C1 segment of cervical spinal cord (tissue), 14 donors: ENCODE measurements at places on chromosomes 6 and 20.

GRCh38 chr6:71229477-71229876 lies 59.1 kb upstream of the OGFRL1 start:
- DNase-seq, result no peak

DNA sequence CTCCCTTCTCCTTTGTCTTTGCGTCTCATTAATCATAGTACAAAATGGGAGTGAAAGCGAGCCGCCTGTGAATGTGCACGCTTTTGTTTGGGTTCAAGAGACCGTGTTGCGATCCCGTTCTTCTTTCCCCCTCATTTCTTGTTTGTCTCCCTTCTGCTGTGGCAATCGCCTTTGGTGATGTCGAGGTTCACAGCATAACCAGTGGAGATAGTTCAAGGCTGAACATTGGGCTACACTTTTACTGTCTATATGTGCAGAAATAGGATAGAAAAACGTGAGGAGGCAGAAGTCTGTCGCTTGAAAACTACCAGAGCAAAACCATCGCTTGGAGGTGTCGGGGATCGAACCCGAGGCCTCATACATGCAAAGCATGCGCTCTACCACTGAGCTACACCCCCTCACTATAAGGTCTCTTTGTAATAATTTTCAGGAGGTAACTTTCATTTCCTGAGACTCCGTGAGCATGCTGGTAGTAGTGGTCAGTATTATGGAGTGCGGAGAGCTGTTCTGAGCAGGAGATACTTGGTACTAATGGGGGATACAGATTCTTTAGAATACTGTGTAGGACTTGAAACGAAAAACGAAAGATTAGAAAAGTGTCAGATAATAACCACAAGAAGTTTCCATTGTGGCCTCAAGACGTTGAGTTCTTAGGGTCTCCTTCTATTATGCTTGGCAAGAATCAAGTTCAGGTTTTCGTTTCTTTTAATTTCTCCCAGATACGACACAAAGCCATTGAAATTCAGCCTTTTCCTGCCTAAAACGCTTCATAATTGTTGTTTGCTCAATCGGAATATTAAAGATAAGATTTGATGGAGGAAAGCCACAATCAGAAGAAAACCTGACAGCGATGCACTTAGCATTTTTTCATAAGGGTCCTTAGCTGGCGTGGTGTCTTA lies 106.6 kb downstream of the TRIM27 start:
- DNase-seq, result no peak

- DNase-seq, result no peak
These were observed 2.7 kb downstream of the MOCS1 start for GRCh38 chr6:39931607-39932006.

DNA sequence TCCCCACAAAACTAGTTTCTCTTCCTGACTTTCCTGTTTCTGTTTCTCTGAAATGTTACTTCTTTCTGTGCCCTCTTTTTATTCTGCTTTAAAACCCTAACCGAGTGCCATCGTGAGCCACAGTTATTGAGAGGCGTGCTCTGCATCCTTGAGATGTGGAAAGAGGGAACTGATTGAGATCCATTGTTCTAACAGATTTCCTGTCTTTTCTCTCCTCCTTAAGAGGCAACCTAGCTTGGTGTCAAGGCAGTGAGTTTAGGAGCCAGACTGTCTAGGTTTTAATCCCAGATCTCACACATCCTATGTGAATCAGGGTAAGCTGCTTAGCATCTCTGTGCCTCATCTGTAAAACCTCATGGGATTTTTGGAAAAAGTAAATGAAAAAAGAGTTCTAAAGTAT lies 57.5 kb downstream of the SNX9 start:
- no peak for DNase-seq

DNA sequence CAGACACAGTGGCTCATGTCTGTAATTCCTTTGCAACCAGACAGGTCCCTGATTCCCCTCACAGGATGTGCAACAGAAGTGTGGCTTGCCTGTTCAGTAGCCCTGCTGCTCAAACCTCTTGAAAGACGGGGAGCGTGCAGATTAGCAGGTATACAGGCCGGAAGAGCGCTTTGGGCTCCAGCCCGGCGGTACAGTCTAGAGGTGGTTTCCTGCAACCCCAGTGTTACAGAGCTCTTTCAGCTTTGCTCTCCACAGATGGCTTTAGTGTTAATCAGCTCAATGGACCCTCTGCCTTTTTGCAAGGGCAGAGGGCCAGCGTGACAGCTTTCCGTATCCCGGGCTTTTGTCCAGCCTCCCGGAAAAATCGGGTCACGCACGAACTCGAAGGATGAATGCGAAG lies 67.2 kb upstream of the TNFRSF21 start:
- no peak for DNase-seq

GRCh38 chr20:58613061-58613854 lies 37.8 kb upstream of the STX16 start:
- no peak for DNase-seq

- DNase-seq, result no peak
These were observed 11.7 kb upstream of the GOPC start for GRCh38 chr6:117613920-117614560.

DNA sequence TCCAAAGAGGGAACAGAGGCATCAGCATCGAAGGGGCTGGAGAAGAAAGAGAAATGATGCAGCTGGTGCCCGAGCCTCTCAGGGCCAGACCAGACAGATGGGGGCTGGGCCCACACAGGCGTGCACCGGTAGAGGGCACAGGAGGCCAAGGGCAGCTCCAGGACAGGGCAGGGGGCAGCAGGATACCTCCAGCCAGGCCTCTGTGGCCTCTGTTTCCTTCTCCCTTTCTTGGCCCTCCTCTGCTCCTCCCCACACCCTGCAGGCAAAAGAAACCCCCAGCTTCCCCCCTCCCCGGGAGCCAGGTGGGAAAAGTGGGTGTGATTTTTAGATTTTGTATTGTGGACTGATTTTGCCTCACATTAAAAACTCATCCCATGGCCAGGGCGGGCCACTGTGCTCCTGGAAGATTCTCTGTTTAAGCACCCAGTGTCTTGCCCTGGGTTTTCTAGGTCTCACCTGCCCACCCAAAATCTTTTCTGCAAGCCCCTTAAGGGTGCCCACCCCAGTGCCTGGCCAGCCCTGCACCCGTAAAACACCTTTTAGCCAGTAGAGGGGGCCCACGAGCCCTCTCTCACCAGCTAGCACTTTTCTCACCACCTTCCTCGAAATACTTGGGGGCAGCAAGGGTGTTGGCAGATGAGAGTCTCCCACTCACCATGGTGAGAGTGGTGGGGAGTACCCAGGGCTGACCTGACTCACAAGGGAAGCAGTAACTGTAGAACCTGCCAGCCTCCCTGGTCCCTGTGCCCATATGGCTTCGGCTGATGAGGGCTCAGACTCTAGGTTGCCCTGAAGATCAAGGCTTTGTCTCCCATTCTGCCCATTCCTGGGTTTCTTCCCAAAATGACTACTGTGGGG lies 35.7 kb upstream of the ID1 start:
- no peak for DNase-seq

DNA sequence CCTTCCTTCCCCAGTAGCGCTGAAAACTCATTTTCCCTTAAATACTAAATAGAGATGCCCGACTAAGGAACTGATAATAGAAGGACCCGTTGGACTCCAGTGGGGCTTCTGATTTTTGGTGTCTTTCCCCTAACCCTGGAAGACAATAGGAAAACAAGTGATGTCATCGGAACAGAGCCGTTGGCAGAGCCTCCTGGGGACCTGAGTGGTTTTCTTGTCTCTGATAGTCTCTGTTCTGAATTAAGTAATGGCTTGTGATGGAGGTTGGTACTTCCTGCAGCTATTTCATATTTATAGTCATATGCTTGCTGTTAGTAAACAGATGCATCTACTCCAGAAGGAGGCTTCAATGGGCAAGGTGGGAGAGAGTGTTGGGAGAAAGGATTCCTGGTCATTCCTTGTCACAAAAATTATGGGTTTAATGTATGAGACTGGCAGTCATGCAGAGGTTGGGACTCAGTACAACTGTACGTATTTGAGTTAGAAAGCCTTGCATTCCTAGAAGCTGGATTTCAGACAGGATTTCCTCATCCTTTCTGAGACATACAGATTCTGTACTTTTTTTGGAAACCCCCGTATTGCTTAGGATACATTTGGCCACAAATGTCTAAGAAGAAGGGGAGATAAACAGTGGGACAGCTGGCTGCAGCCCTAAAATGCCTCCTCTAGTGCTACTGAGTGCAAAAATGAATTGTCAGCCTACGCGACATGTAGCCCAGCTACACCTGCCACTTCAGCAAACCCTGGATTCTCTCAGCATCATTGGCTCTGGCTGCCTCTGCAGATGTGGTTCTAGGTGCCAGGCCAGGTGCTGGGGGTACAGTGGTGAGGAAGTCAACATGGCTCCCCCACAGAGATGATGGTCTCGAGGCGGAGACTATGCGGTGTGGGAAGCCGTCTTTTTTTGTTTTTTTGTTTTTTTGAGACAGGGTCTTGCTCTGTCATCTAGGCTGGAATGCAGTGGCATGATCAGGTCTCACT lies 38.1 kb downstream of the CDS2 start:
- no peak for DNase-seq

DNA sequence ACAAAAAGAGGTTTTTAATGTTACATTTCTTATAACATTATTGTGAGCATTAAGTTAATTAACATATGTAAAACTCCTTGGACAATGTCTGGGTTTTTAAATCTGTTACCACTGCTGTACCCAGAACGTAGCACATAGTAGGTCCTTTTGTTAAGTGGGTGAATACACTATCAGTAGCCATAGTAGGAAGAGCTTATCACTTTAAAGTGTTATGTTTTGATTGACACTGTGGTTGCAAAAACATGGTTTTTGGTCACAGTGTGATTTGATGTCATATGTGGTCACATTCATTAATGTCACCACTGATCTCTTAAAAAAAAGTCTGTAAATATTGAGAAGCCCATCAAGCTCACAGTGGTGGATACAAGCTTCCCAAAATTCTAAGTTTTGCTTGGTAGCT lies 160.7 kb downstream of the PLCB1 start:
- DNase-seq, result no peak

GRCh38 chr20:31578448-31579138 lies 26.5 kb upstream of the ID1 start:
- no peak for DNase-seq

- DNase-seq, result no peak
These were observed 15.6 kb downstream of the FAM83D start for GRCh38 chr20:38941726-38942389.

DNA sequence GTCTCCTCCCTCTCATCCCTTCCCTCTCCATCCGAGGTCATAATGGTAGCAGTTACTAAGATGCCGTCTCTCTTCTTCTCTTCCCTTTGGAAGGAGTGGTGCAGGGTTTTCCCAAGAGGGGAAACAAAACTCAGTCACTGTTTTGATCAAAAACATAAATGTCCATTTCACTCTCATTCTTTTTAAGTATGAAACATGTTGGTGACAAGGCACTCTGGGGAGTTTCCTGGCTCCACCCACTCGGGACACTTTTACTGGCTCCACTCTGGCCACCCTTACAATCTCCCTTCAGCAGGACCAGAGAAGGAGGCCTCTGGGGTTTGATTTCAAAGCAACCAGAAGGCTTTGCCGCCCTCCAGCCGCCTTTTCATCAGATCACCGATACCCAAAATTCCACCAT lies 57.0 kb downstream of the FGD2 start:
- no peak for DNase-seq

DNA sequence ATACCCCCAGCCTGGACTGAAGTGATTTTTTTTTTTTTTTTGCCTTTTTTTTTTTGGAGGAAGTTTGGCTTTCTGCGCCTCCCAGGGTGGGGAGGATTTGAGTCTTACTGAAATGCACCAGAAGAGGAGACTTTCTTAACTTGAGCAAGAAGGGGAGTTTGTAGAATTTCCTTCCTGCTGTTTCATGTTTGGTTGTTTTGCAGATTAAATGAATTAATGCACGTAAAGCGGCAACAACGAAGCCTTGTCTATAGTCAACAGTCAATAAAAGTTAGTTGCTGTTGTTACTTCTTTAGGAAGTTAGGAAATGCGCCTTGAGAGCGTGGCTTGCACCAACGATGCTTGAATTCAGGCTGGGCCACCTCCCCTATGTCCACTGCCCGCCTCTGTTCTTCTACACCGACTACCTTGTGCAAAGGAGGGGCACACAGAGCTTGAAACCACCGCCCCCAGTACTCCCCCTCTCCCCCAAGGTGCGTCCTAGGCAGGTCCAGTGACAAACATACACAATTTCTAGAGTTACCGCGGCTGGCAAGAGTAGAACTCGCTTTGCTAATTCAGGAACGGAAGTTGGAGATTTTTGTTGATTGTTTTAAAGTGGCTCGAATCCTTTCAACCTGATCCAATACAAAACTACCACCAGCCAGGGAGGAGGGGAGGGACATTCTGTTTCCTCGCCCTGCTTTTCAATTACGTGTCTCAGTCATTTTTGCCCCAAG lies 830 bp upstream of the CYP24A1 start:
- no peak for DNase-seq

DNA sequence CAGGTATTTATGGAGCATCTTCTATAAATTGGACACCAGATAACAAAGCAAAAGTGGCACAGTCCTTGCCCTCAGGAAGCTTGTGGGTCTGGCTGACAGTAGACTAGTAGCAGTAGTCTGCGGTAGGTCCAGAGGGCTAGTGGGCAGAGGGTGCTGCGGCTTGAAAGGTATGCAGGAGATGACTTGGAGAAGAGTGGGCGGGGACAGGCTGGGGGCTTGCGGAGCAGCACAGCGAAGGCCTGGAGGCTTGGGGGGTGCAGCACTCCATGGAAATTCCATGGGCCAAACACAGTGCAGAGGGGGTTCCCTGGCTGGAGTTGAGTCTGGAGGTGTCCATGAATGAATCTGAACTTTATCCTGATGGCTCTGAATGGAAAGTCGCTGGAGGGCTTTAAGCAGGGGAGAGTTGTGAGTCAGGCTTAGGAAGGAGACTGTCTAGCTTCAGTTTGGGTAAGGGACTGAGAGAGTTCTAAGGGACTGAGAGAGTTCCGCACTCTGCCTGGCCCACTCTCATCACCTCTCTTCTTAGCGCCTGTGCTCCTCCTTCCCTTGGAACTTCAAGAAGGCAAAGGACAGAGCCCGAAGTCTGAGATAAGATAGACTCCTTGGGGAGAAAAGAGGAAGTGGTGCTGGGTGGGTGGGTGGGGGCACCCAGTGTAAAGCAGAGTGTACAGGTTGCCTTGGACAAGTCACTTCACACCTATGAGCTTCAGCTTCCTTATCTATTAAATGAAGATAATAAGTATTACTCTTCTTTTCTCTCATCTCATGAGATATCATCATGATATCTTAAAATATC lies 8.8 kb downstream of the PKIG start:
- DNase-seq, result no peak

DNA sequence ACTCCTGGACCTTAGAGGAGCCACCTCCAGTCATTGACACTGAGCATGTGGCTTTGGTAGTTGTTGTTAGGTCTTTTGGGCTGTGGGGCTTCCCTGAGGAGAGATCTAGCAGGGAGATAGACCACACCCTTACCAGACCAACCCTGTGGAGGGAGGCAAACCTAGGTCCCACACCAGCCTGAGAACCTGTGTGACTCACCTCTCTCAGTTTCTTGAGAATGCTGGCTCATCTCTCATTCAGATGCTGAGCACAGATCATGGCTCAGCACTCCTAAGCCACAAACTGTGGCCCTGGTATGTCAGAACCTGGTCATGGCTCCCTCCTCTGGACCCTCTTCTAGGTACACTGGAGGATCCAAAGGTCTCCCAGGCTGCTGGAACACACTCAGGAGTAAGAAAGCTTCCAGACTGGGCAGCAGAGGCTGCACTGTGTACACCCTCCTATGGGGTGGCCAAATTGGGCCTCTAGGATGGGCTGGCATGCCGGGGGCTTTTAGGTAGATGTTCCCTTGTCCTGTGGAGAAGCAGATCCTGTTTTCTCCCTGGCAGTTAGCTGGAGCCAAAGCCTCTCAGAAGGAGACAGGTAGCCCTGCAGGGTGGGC lies 1294.5 kb downstream of the KHDRBS2 start:
- no peak for DNase-seq

GRCh38 chr6:47687432-47687831 lies 10.9 kb upstream of the ADGRF4 start:
- DNase-seq, result no peak

- no peak for DNase-seq
These were observed 538 bp upstream of the ZFP64 start for GRCh38 chr20:52191916-52192718.
